NK-92 treated with Interleukin-12 subunit alpha and Interleukin-12 subunit beta, amount 100 ng/mL, for 24 hours (cell line): ENCODE measurements at places on chromosomes 12 and 14.

DNA sequence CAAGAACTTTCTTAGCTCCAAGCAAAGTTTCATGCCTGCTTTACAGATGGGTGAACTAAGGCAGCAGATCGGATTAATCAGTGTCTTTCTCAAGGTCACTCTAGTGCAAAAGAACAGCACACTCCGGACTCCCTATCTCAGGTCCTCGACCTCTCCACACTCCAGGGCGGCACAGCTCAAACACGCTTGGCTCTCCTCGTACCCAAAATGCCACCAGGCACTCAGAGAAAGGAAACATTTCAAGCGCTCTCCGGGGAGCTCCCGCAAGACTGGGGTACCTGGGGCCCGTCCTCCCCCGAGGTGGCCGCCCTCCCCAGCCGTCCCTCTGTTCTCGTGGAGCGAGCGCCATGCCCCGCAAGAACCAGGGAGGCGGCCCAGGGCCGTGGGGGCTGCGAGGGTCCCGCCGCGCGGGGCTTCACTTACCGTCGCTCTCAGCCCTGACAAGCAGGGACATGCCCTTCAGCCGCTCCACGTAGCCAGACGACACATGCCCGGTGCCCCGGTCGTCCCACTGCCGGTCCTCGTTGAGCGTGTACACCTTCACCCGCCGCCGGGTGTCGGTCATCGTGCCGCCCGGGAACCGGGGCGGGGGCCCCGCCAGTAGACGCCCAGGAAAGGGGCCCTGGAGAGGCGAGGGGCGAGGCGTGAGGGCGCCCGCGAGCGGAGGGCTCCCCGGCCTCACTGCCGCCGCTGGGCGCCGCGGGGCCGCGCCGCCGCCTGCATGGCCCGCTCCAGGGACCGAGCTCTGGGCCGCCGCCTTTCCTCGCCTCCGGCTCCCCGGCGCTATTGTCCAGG is 830 bp downstream of the PPP4R3A start:
- no peak for DNase-seq

- no peak for DNase-seq
These were observed 3.3 kb downstream of the FBXL14 start for GRCh38 chr12:1591034-1591433.

DNA sequence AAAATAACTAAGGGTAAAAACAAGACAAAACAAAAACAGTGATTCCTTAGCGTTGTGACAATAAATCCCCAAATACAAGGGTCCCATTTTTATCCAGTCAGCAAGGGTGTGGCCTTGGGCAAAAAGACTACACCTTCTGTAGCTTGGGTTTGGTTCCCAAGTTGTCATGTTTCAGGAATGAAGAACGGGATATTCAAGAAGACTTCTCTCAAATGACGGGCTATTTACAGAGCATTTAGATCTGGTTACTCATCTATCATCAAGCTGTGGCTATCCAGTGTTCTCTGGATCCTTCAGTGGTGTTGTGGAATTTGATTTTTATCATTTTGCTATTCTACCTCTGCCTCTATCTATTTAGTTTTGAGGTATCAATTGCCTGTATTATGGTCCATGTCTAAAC is 219.7 kb downstream of the SLC25A21 start:
- DNase-seq: no peak

DNA sequence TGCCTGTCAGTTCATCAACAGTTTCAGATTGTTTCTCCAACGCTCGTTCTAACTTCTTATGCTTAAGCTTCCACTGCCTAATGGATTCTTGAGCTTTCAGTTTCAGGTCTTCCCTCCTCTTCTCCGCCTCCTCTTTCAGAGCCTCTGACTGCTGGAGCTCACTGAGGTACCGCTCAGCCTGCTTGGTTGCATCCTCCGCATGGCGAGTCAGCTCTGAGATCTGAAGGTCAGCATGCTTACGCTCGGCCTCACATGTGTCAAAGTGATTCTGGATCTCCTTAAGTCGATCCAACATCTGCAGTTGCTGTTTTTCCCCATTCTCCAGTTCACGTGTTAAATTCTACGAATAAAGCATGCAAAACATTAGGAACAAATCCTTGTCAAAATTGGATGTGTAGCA is 148.8 kb downstream of the CEP128 start:
- DNase-seq: no peak

- no peak for DNase-seq
These were observed 14.9 kb upstream of the FIGNL2 start for GRCh38 chr12:51863363-51863932.

- no peak for DNase-seq
These were observed 7.5 kb downstream of the TMEM52B start for GRCh38 chr12:10186299-10186698.

DNA sequence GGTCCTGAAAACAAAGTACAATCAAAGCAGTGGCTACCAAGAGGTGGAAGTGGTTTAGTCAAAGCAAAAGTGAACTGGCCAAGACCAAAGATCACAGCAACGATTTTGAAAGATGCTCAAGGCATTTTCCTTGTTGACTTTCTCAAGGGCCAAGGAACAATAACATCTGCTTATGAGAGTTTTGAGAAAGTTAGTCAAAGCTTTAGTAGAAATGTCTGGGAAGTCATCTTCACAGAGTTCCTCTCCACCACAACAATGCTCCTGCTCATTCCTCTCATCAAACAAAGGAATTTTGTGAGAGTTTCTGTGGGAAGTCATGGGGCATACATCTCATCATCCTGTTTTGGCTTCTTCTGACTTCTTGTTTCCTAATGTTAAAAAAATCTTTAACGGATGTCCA is 80.1 kb downstream of the PLEKHA5 start:
- DNase-seq: no peak

DNA sequence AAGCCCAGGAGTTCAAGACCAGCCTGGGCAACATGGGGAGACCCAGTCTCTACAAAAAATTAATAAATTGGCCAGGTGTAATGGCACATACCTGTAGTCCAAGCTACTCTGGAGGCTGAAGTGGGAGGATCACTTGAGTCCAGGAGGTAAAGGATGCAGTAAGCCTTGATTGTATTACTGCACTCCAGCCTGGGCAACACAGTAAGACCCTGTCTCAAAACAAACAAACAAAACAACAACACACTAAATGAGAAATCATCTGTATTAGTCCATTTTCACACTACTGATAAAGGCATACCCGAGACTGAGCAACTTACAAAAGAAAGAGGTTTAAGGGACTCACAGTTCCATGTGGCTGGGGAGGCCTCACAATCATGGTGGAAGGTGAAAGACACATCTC is 4.7 kb upstream of the MLXIP start:
- DNase-seq: no peak

- no peak for DNase-seq
These were observed 18.0 kb upstream of the RFX4 start for GRCh38 chr12:106564678-106565329.

DNA sequence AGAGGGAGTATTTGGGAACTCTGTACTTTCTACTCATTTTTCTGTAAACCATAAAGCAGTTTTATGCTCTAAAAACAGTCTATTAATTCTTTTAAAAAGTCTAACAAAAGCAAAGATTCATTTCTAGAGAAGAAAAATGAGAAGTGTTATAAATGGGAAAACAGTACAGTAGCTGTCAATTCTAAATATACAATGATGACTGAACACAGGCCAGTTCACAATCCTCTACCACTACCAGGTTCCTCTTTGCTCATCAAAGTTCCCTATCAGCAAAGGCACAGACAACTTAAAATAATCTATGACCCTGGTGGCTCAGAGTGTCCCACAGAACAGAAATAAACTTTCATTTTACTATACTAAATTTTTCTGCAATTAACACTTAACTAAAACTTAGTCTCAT is 12.5 kb downstream of the NAA25 start:
- no peak for DNase-seq

- no peak for DNase-seq
These were observed 18.6 kb downstream of the MYRFL start for GRCh38 chr12:69843608-69844007.

GRCh38 chr12:77049767-77050353 is 15.5 kb downstream of the E2F7 start:
- no peak for DNase-seq

DNA sequence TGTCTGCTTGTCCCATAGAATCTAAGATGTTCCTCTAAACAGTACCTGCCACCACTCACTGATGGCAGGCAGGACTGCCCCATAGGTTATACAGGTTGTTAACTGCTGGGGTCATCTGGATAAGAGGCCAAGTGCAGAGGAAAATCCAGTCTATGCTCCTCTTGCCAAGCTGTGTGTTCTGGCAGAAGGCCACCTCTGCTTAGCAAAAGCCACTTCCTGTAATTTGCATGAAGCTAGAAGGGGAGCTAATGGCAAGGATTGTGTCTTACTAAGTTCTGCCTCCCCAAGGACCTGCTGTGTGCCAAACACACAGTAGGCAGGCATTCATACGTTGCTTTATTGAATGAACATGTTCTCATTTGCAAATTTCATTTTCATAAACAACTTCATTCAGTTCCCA is 445.4 kb downstream of the BCL11B start:
- no peak for DNase-seq

- DNase-seq: no peak
These were observed 13.0 kb downstream of the KRT7 start for GRCh38 chr12:52245962-52246569.

- DNase-seq: no peak
These were observed 342.6 kb upstream of the TMPO start for GRCh38 chr12:98172801-98173200.

GRCh38 chr12:88969127-88969526 is 383.2 kb downstream of the DUSP6 start:
- DNase-seq: no peak

DNA sequence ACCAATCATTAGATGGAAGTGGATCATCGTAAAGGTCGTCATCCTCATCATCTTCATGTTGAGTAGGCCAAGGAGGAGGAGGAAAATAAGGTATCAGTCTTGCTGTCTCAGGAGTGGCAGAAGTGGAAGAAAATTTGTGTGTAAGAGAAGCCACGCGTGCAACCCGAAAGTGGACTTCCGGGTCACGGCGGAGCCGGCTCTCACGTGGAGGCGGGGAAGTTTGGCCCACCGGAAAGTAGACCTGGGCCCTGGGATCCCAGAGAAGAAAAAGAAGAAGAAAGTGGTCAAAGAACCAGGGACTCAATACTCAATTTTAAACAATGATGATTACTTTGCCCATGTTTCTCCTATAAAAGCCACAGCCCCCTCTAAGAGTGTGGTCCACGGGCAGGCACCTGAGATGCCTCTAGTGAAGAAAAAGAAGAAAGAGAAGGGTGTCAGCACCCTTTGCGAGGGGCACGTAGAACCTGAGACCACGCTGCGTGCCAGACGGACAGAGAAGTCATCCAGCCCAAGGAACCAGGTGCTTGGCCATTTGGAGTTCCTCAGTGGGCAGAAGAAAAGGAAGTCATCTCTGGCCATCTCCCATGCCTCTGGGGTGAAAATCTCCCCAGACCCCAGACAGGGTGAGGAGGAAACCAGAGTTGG is 365.8 kb downstream of the BCAT1 start:
- no peak for DNase-seq

DNA sequence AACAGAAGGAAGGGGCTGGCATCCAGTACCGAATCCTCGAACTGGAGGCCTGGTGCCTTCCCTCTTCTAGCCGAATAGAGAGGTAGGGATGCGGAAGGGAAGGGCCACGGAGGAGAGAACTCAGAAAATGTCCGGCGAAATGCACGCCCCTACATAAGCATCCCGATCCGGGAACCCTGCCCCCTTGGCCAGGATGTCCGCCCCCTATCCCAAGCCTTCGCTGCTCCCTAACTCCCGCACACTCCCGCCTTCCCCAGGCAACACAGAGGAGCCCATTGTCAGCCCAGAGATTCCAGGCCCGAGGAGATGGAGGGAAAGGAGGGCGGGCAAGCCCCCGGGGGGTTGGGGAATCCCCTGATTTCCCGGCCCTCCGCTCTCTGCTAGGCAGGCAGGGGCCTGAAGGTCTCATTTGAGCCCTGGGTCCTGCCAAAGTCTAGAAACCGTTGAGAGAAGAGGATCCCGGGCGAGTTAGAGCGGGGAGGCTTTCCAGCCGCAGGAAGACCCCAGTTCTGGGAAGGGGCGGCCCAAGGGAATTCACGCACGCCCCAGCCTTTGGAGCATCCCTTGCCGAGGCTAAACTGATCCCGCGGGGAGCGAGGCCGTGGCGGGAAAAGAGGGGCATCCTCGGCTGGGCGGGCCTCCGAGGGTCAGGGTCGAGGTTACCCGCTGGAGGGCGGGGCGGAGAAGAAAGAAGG is 569 bp upstream of the ARHGEF40 start:
- DNase-seq: no peak

GRCh38 chr14:34835312-34835711 is 39.8 kb downstream of the BAZ1A start:
- DNase-seq: no peak

DNA sequence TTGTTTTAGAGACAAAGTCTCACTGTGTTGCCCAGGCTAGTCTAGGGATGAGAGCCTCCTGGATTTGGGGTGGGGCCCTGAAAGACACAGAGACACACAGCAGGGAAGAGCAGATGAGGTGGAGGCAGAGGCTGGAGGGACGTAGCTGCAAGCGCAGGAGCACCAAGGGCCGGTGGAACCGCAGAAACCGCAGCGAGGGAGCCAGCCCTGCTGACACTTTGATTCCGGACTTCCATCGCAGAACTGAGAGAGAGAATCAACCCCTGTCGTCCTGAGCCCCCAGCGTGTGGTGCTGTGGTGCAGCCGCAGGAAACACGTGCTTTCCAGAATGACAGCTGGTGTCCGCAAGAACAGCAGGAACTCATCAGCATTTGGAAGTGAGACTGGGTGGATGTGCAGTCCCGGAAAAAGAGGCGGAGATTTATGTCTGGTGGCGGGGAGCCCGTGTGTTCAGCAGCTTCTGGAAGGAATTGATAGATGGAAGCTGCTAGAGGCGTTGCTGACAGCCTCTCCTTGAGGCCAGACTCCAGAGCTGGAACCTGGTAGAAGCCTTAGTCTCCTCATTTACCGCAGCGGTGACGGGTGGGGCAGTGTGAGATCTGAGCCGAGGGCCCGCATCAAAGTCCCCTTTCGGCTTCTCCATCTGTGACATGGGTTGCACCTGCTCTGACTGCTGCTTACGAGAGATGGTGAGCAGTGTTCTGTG is 21.9 kb upstream of the KLC1 start:
- peak; percentile 37 for DNase-seq

- no peak for DNase-seq
These were observed 5.8 kb upstream of the LTA4H start for GRCh38 chr12:96041181-96041580.

- DNase-seq: no peak
These were observed 38.8 kb downstream of the CCNK start for GRCh38 chr14:99519931-99520421.
